ENCODE measurements at places on chromosomes 4 and X.
A peak's percentile ranks its signal among the peaks of the same experiment; 100 is the strongest.

DNA sequence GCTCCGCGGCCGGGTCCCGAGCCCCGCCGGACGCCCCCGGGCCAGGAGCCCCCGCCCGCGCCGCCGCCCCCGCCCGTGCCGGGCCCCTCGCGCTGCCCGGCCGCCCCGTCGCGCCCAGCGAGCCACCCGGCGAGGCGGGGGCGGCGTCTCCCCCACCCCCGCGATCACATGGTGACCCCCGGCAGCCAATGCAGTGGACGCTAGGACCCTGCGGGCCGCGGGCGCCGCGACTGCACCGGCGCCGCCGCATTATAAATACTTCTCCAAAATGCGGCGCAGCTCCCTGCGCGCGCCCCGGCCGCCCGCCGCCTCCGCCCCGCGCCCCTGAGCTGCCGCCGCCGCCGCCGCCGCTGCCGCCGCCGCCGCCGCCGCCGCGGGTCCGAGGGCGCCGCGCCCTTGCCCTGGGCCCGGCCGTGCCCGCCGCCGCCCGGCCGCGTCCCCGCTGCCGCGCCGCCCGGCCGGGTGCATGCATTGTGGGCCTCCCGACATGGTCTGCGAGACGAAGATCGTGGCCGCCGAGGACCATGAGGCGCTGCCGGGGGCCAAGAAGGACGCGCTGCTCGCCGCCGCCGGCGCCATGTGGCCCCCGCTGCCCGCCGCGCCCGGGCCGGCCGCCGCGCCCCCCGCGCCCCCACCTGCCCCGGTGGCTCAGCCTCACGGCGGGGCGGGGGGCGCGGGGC lies at the start of gene NAT8L:
NAT8L (plus strand) TSS at position 282 of the 680 bp plus-strand sequence; CDS start at position 467, 185 bp downstream.
- no peak for DNase-seq

DNA sequence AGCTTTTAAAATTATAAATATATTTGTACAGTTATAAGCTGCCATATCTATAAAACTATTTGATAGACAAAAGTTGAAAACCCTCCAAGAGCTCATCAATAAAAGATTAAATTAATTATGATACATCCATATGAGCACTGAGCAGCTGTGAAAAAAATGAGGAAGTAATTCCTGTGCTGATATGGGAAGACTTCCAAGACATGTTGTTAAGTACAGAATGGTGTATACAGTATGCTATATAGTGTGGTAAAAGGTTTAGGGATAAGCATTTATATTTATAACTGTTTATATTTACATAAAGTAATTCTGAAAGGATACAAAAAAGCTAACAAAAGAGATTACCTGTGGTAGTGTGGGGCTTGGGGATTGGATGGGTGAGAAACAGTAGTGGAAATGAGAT lies 92.8 kb upstream of the BMP2K start:
- DNase-seq = no peak

DNA sequence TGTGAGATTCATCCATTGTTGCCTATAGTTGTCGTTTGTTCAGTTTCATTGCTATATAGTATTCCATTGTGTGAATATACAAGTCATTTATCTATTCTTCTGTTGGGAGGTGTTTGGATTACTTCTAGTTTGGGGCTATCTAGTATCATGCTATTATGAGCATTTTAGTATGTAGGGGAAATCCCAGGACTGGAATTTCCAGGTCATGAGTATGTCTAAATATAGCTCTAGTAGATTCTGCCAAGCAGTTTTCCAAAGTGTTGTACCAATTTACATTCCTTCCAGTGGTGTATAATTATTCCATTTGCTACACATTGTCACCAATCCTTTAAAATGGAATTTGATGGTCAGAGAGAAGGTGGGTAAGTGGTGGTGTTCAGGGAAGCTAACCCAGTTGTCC lies 30.1 kb downstream of the EGFL6 start:
- no peak for DNase-seq

- no peak for DNase-seq
Measured at GRCh38 chr4:80492761-80493160, 157.2 kb downstream of the CFAP299 start.

- DNase-seq = no peak
Measured at GRCh38 chrX:3393581-3394111, 47.2 kb upstream of the MXRA5 start.

DNA sequence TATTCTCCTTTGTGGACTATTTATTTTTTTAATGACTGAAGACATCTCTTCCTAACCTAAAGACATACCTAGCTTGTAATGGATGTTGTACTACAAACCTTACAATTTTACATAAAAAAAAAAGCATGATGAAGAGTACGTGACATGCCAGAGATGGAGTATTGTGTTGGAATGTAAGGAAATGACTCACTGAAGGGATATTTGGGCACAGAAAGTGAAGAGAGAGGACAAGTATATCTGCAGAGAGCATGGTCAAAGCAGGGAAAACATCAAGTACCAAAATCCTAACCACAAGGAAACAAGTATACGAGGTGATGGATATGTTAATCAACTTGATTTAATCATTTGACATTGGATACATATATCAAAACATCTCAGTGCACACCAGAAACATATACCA lies 1051.4 kb upstream of the PRKX start:
- DNase-seq = no peak

GRCh38 chrX:17654116-17654515 lies 83.2 kb upstream of the SCML1 start:
- DNase-seq = peak; percentile 35

GRCh38 chr4:98560321-98560720 lies 98.1 kb downstream of the TSPAN5 start:
- no peak for DNase-seq

DNA sequence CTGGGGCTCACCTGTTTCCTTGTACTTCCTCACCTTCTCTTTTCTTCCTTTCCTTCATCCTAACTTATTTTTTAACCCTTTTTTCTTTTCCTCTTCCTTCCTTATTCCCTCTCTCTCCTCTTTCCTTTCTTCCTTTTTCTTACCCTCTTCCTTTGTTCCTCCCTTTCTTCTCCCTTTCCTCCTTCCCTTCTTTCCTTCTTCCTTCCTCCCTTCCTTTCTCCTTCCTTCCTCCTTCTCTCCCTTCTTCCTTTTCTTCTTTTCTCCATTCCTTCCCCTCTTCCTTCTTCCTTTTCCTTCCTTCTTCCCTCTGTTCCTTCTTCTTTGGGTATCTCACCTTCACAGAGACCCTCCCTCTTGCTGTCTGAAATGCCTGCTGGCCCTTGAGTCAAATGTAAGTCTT lies 22.1 kb upstream of the CBR4 start:
- DNase-seq = no peak

DNA sequence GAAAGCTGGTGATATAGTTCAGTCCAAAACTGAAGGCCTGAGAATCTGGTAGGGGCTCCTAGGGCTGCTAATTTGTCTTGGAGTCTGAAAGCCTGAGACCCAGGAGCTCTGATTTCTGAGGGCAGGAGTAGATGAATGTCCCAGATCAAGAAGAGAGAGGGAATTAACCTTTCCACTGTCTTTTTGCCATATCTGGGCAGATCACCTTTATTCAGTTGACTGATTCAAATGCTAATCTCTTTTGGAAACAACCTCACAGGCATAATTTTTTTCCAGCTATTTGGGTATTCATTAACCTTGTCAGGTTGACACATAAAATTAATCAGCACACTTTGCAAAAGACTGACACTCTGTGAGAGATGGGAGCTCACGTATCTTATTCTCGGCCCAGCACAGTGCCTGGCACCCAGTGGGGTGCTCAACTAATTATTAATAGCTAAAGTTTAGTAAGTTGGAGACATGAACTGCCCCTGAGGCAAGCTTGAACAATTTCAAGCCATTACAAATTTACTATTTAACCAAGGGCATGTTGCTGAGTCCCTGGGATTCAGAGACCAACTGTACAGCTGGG lies 114.3 kb downstream of the CPEB2 start:
- DNase-seq = no peak

GRCh38 chr4:41799126-41799525 lies 50.6 kb upstream of the PHOX2B start:
- no peak for DNase-seq

DNA sequence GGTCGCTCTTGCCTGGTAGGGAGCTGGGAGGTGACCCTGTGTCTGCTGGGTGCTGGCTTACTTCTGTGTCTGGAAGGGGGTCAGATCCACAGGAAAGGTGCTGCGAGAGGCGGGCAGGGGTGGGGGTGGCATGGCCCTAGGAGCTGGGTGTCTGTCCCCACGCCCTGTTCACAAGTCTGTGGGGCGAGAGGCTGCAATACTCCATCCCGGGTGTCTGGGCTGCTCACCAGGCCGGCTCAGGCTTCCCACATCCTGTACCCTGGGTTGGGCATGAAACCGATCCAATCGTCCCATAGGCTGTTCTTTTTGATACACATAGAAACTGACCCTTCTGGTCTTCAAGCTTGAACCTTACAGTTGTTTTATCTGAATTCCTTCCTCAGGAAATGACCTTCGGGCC lies 993 bp upstream of the CTAG2 start:
- DNase-seq = no peak

DNA sequence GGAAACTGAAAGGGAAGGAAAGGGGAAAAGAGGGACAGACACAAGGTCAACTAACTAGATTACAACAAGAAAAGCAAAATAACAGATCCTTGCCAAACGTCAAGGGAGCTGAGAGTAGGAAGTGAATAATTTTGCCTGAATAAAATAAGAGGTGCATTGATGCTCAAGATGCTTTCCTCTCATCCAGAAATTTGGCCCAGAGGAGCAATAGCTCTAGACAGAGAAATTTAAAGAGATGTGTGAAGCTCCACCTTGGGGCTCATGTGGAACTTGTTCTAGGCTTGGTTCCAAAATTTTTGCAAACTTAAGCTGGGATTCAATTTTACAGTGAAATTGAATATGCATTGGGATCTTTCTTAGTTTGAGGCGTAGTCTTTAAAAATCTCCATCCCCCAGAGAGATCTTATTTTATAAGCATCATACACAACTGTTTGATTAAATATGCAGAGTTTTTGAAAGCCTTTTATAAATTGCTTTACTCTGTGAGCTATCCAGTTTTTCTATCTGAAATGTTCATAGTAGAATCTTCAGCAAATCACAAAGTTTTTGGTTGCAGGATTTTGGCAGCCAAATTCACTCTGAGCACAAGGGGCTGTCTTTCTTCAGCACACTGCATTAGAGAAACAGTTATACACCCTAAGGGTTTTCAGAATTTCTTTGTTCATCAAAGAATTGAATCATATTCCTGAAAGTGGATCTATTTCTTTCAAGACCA lies 1159.5 kb downstream of the ADGRL3 start:
- no peak for DNase-seq

DNA sequence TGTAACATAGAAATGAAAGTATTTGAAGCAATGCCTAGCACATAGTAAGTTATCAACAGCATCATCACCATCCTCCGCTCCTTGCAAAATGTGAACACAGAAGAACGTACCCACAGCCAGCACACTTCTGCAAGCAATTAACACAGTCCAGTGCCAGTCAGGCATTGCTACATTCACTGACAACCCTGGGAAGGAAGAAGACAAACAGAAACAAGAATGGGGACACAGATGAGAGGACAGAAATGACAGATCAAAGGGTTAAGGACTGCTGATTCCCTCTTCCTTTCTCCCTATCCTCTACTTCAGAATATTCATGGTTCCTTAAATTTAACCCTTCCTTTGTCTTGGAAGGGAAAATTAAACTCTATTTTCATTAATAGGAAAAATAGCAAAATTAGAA lies 53.1 kb downstream of the CHM start:
- no peak for DNase-seq

DNA sequence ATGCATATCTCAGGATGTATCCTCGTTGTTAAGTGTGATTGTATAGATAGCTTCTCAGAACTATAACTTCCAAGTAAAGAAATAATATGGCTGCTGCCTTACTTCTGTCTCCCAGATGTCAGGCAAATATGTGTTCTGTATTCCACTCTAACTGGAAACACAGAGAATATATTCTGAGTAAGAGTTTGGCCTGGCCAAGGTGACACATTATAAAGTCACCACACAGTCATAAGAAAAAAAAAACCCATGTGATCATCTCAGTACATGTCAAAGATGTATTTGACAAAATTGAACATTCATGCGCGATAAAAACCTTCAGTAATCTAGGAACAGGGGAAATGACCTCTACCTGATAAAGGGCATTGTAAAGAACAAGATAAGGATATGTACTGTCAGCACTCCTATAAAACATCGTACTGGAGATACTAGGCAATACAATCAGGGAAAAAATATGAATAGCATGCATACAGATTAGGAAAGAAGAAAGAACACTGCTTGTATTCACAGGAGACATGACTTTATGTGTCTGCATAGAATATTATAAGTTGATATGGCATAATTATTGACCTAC lies 207.1 kb downstream of the ZNF330 start:
- DNase-seq = no peak

Measured in activated CD8-positive, alpha-beta memory T cell treated with anti-CD3 and anti-CD28 coated beads for 48 hours (primary cell).